ENCODE measurements at places on chromosomes 2 and 18.

- no peak for DNase-seq
Measured at GRCh38 chr2:205731583-205731981, 49.3 kb downstream of the NRP2 start.

GRCh38 chr2:200447139-200447855 is 62.6 kb downstream of the KCTD18 start:
- DNase-seq = no peak

DNA sequence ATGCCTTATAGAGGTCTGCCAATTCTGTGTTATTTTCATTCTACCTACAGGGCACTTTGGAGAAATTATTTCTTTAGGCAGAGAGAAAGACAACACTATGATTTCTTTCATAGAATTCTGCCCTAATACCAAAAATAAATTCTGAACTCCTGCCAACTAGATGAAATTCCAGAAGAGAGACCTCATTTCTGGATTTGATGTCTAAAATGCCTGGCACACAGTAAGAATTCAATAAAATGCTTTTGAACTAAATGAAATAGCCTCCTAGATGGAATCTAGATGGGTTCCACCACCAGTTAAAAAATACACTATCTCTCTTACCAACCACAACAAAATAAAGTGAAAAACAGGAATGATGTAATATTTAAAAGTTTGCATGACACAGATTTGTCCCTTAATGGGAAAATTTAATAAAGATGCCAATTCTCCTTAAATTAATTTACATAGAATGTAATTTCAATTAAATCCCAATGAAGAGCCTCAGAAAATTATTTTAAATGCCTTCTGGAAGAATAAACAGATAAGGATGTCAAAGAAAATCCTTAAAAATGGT is 75.0 kb downstream of the OSBPL1A start:
- DNase-seq = no peak

- DNase-seq = no peak
Measured at GRCh38 chr2:191508738-191509137, 169.2 kb upstream of the NABP1 start.

DNA sequence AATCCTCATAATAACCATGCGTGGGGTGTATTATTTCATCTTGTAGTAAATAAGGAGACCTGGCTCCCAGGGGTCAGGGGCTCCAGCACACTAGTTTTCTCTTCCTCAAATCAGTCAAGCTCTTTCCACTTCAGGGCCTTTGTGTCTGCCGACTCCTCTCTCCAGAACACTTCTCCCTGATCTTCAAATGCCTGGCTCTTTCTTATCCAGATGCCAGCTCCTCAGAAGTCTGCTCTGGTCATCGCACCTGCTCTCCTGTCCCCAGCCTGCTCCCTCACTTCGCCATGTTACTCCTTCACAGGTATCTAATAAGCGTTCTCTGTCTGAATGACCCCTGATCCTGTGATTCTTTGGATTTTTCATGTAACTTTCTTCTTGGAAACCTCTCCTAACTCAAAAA is 62.0 kb downstream of the GYPC start:
- DNase-seq = no peak

DNA sequence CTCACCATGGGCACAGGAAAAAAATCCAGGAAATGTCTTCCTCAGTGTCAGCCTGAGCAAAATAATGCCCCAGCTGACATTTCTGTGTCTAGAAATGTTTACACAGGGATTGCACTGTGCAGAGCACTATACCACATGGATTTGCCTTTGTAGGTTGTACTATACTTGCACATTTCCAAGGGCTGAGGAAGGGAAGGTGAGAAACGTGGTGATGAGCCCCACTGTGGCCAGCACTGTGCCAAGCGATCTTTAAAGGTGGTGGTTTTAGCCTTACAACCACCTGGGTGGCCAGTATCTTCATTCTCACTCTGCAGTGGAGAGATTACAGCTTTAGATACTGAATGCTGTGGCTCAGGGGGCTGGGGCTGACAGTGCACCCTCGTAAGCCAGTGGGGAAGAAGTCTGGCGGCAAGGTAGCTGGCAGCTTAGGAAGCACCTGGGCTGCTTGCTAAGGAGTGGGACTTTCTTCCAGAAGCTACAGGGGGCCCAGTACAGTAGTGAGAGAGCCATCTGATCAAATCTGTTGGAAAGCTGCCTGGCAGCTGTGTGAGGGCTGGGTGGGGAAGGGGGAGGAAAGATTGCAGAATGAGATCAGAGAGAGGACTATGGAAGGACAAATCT is 81.4 kb upstream of the MSH2 start:
- DNase-seq = peak; percentile 19

GRCh38 chr2:147660680-147661079 is 184.1 kb upstream of the ACVR2A start:
- DNase-seq = no peak

GRCh38 chr2:46775722-46776121 is 139.9 kb downstream of the MCFD2 start:
- no peak for DNase-seq

DNA sequence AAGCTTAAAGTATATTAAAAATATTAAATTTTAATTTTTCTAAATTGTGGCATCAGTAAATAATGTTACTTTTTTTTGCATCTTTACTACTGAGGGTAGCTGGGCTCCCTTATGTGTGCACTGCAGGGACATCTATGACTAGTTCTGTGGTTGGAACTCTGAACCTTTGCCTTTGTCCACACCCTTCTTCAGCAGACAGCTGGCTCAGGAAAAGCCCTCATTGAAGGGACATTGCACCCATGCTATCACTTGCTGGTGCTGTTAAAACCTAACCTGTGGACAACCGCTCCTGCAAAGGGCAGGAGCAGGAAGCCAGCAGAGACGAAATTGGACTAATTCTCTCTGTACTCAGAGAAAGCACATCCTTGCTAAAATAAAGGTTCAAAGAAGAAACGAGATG is 30.1 kb downstream of the MOCOS start:
- no peak for DNase-seq

- DNase-seq = no peak
Measured at GRCh38 chr2:100935372-100935752, 66.7 kb upstream of the RPL31 start.

- DNase-seq = no peak
Measured at GRCh38 chr2:27591745-27592144, 8.9 kb downstream of the ZNF512 start.

DNA sequence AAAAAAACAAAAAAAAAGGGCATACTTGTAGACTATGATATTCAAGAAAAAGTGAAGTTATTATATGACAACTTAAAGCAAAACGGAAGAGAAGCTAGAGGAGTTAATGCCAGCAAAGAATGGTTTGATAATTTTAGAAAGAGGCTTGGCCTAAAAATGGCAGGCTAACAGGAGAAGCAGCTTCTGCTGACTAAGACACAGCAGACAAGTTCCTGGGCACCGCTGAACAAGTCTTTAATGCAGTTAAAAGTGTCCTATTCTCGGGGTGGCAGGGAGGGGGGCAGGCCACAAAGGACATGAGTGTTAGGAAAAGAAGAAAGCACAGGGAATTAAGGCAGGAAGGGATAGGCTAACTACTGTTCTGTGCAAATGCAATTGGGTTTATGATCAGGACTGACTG is 50.3 kb upstream of the GAREM2 start:
- no peak for DNase-seq

DNA sequence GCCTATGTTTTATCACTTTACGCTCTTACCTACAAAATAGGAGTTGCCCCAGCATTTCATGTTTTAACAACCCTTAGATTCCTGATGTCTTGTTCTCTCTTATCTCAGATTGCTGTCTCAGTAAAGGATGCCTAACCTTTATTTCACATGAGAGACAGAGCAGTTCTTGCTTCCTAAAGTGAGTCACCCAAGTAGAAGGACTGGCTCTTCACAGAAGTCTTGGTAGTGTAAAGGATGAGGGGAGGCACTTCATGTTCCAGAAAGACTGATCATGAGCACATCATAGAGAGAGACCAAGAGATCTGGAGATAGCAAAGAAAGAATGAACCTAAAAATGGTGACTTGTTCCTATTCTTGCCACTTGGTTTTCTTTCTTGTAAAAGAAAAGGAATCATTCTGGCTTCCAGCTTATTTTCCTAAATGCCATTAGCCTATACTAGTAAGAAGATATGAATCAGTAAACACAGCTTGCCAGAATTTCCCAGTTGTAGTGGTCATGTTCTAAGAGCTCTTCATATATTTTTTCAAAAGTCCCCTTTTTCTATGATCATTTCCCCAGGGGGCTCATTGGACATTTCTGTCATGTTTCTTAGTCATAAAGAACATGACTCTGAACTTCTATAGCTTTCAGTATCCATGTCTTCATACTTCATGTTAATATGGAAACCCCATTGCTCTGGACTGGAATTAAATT is 54.9 kb downstream of the MAPRE2 start:
- no peak for DNase-seq

- peak; percentile 65 for DNase-seq
Measured at GRCh38 chr2:7633566-7634153, 716.4 kb downstream of the RNF144A start.

DNA sequence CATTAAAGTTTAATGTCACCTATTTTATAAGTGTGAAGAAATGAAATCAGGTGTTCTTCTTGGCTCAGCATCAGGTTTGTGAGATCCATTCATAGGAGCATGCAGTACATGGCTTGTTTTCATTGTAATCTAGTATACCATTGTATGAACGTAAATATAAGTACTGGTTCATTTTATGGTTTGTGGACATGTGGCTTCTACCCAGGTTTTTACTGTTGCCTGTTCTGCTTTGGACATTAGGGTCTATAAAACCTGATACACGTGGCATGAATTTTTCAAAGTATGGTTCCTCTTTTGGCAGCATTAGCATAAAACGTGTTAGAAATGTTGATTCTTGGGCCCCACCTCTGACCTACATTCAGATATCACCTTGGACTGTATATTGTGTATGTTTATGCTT is 175.5 kb downstream of the PRPF40A start:
- no peak for DNase-seq

DNA sequence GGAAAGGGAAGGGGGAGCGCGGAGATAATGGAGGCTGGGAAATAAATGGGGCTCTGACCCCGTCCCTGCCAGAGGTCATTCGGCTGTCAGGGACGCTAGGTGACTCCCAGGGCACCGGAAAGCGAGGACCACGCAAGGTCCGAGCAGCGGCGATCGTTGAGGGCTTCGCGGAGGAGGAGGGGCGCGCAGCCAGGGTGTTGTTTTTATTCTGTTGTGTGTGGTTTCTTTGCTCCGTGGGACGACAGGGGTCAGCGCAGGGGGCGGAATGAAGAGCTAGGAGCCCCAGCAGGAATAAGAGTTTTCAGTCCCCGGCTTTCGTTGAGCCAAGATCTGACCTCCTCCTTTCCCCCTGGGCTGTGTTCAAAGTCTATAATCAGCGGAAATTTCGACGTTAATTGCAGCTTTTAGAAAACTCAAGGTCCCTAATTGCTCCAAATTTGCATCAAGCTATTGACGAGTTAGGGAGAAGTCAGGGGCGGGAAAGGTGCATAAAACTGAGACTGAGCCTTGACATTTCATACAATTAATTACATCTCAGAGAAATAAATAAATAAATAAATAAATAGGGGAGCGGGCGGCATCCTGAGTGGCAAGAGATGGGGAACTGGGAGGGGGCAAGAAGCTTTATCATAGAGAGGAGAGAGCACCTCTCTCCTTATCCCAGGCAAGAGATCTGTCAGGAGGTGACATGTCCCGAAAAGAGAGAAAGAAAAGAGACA is 2.2 kb downstream of the GAD1 start:
- no peak for DNase-seq

DNA sequence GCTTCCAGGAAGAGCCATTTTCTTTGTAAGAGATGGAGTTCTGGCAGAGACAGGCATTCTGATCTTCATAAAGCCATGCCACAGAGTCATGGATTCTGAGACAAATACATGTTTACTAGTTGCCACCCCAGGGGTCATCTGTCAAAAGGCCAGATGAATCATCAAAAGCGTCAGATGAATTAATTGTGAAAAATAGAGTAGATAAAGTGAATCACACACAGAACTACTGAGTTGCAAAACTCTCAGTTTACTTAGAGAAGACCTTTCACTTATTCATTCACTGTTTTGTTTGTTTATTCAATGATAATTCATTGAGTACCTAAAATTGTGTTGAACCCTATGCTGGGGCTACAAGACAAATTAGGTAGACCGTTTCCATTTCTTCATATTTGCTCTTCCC is 157.7 kb upstream of the SERPINE2 start:
- DNase-seq = no peak

DNA sequence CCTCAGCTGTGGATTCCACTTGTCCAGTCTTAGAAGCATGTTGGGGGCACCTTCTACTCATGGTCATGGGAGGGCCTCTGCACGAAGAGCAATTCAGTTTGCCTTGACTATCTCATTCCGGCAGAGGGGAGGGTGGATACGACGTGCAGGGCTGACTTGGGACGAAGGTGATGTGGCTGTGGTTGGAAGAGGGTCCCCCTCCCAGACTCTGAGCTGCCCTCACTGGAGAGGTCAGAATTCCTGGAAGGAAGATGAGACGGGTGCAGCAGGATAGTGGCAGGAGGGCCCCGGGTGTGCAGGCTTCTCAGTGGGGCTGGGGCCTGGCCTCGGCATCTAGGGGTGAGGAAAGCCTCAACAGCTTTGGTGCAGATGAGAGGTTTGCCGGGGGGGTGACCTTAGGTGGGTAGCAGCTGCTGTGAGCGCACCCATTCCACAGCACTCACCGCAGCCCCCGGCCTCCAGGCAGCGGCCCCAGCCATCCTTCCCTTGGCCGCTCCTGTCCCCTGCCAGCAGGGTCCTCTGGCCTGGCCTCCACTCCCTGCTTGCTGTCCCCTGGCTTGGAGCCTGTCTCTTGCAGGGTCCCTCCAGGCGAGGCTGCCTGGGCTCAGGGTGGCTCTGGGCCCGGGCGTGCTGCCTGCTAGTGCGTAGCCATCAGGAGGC is 3.2 kb downstream of the RNPEPL1 start:
- DNase-seq = no peak

DNA sequence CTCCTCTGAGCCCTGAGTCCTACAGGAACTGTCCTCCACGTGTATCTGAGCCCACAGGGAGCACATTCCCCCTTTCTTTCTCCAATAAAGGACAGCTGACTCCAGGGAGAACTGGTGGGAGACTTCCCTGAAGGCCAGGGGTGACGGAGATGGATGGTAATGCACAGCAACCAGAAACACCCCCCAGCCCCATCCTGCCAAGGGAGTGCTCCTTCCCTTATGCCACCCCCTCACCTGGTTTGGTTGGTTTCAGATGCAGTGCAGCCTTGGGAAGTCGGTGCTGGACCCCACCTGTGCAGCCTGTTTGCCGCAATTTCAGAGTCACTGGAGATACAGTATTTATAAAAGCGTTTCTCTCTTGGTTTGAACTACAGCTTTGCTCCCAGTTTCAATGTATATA is 24.0 kb downstream of the GPR55 start:
- no peak for DNase-seq

GRCh38 chr2:23078784-23079434 is 306.1 kb upstream of the KLHL29 start:
- no peak for DNase-seq

GRCh38 chr2:60544062-60544461 is 9.4 kb downstream of the BCL11A start:
- DNase-seq = no peak

GRCh38 chr18:35672897-35673296 is 91.4 kb downstream of the GALNT1 start:
- DNase-seq = peak; percentile 11
